ENCODE measurements at places on chromosomes 6 and 20.

DNA sequence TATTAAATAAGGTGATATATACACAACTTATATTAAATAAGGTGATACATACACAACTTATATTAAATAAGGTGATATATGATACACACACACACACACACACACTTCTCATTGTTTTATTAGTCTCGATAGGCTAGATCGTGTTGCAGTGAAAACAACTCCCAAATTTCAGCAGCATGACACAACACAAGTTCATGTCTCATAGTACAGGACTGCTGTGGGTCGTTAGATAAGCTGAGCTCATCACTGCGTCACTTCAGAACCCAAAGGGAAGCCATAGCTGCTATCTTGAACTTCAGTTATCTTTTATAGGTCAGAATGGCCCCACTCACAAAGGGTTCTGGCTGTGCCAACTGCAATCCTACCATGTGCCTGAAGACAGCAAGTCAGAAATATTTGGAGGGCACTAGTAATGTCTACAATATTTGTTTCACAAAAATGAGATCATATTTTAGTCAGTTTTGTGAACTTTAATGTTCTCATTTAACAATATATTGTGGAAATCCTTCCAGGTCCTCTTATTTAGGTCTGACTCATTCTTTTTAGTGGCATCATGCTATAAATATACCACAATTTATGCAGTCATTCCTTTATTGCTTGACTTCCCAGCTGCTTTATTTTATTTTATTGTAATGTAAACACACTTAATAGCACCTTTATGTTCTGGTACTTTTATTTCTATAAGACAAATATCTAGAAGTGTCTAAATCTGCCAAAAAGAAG is 290.2 kb downstream of the PHACTR1 start:
- no peak for DNase-seq

- no peak for DNase-seq
Observed at GRCh38 chr6:53724501-53724900, 58.9 kb upstream of the KLHL31 start.

- DNase-seq: no peak
Observed at GRCh38 chr6:166558156-166559005, 28.1 kb downstream of the RAMACL start.

DNA sequence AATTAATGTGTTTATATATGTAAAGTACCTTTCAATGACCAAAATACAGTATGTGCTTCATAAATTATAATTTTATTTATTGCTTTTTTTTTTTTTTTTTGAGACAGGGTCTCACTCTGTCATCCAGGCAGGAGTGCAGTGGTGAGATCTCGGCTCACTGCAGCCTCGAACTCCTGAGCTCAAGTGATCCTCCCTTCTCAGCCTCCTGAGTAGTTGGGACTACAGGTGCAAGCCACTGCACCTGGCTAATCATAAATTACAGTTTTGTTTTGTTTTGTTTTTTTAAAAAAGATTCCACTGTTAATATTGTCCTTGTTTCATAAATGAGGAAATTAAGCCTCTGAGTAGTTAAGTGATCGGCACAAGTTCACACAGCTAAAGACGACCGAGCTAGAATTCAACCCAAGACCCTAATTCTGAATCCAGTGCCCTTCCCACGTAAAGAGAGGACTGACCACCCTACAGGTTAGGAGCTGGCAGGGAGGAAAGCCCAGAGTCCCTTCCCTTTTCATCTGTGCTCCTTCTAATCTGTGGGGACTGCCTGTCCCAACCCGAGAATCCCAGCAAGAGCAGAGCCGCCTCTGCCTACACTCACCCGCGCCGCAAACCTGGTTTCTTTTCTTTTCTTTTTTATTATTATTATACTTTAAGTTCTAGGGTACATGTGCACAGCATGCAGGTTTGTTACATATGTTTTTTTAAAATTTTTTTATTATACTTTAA is 8.5 kb upstream of the GDF5 start:
- no peak for DNase-seq

- DNase-seq: no peak
Observed at GRCh38 chr6:158879180-158879579, 60.0 kb upstream of the EZR start.

DNA sequence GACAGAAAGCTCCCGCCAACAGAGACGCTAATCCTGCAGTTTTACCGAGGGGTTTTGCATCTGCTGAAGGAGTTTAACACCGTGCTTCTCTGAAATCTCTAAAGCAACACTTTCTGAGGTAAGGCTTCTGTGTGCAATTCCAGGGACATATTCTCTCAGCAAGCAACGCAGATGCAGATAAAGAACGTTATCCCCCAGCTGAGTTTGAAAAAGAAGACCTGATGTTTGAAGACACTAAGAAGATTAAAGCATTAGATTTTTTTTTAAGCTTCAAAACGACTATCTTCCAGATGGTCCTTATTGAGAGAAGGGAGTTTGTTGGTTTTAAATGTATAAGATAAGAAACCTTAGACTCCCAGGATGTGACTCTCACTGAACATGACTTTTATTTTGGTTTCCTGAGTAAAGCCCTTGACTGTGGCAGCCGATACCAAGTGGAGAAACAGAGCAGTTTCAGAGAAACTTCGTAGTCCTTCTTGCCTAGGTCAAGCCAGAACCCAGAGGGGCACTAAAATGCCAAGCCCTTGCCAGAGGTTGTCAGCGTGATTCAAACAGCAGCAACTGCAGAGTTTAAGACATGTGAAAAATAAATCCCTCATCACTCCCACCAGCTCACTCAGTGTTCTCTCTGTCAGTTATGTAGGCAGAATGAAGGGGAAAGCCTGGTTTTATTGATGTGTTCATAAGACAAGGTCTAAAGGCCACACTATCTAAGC is 353.3 kb upstream of the CNR1 start:
- DNase-seq: peak; percentile 60

GRCh38 chr6:40350747-40351217 is 236.4 kb downstream of the LRFN2 start:
- no peak for DNase-seq

DNA sequence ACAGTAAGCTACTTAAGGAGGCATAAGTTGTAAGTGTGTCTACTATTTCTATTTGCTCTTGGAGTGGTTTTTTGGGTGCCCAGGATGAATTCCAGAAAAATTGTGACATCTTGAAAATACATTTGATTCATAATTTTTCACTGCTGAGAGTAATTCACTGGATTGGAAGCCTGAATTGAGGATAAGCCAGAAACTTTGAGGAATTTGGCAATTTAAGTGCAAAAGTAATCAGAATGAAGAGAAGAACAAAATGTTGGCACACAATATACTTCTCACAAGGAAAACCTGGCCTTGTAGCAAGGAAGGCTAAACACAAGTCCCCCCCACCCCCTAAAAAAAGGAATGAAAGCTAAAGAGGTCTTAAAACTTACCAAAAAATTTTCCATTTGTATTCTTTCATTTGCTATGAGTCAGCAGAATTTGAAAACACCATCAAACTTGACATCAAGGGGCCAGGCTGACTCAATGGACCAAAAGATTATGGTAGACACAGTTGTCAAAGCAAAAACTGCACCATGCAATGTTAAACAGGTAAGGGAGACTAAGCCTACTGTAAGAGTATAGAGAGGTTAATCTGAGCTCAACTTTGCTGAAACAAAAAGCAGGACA is 840.0 kb downstream of the FRK start:
- DNase-seq: no peak

DNA sequence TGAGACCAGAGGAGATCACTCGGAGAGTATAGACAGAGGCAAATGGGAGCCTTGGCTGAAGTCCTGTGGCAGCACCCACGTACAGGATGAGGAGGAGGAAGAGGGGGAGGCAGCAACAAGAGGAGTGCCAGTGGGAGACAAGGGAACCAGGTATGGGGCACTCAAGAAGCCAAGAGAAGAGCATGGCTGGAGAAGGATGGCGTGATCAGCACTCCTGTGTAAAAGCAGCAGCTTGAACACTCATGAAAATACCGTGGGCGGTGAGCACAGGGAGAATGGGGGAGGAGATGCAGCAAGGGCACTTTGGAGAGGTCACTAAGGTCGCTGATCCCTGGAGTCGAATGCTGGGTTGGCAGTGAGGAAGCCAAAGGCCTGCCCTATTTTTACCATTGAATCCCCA is 51.2 kb upstream of the PRND start:
- no peak for DNase-seq

GRCh38 chr6:46760925-46761324 is 14.2 kb downstream of the ANKRD66 start:
- DNase-seq: no peak

GRCh38 chr6:98590997-98591396 is 243.4 kb upstream of the POU3F2 start:
- no peak for DNase-seq

DNA sequence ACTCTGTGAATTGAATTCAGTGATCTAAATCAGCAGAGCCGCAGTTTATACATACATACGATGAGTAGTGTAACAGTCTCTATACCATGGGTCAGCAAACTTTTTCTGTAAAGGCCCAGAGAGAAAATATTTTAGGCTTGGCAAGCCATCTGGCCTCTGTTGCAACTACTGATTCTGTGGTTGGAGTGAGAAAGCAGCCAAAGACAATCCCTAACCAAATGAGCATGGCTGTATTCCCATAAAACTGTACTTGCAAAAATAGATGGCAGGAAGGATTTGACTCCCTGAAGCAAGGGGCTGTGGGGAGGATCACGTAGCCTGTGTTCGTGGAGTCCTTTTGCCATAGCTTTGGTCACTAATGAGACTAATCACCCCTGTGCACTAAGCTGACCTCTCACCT is 17.9 kb upstream of the MOCS1 start:
- DNase-seq: no peak

GRCh38 chr20:57342829-57343228 is 8.2 kb upstream of the RAE1 start:
- DNase-seq: no peak

DNA sequence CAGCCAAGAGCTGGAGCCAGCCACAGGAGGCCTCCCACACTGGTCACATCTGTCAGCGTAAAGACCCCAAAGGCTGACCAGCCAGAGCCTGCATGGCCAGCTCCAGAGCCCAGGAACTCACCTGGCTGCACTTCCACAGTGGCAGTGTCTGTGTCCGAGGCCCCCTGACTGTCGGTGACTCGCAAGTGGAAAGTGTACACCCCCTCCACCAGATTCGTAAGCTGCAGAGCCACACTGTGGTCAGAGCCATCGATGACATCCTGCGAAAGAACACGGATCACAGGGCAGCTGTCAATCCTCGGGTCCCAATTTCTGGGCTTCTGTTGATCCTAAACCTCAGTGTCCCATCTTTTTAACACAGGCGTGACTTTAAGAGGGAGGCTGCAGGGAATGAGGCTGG is 69.3 kb downstream of the ALDH5A1 start:
- DNase-seq: no peak

GRCh38 chr20:61963149-61963548 is 102.5 kb downstream of the TAF4 start:
- no peak for DNase-seq

GRCh38 chr20:6006603-6006949 is 47.3 kb downstream of the LRRN4 start:
- DNase-seq: peak; percentile 13

DNA sequence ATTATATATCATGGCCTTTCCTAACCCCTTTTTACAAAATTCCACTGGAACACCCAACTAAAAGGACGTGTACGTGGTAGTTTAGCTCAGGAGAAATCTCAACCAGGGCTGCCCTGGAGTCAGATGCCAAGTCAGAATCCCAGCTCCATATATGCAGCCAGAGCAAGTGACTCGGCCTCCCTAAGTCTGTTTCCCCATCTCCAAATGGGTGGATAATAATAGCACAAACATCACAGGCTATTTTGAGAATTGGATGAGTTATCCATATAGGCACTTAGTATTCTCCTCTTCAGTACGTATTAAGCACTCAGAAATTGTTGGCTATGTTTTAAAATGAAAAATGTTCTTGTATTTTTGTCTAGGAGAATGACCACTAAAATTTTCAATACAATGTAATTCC is 481.5 kb downstream of the CD109 start:
- no peak for DNase-seq

DNA sequence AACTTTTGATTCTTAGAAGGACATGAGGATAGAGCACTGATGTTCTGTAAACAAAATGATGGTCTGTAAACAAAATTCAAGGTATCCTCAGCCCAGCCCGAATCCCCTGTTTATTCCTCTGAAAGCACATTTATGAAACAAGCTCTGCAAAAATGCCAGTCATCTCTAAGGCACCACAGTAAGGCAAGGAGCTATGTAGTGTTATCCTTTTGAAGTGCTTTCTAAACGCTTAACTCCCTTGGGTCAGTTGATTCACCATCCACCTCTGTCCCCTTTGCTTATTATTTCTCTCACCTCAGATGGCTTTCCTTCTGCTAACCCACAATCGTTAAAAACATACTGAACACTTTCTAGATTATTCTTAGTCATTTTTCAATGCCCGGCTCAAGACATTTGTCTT is 93.8 kb downstream of the ATXN1 start:
- no peak for DNase-seq

DNA sequence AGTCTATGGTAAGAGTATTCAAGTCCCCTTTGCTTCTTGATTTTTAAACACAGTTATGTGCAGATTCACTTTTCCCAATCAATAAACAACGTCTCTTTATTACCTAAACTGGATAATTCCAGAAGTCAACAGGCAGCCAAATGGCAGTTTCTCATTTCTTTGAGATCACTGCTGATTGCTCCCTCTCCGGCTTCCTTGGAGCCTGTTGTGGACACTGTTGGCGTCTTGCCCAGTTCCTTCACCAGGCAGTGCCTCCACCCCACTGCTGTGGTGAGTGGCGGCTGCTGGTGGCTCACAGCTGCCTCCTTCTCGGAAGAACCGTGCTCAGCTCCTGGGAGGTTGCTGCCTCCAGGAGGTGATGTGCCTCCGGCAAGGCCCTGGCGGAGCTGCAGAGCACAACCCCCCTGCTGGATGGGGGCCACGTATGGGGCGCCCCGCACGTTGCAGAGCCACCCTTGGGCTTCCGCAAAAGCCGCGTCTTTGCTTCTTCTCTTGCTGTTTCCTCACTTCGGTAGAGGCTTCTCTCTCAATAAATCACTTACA is 105.1 kb upstream of the CNKSR3 start:
- peak; percentile 71 for DNase-seq

DNA sequence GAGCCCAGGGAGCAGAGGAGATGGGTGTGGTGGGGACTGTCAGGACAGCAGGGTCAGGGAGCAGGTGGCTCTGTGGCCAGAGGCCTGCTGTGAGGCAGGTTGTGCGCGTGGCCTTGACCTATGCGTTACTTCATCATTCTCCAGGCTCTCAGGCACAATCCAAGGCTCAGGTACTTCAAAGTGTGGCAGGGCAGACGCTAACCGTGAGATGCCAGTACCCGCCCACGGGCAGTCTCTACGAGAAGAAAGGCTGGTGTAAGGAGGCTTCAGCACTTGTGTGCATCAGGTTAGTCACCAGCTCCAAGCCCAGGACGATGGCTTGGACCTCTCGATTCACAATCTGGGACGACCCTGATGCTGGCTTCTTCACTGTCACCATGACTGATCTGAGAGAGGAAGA is 535 bp downstream of the NCR2 start:
- no peak for DNase-seq

DNA sequence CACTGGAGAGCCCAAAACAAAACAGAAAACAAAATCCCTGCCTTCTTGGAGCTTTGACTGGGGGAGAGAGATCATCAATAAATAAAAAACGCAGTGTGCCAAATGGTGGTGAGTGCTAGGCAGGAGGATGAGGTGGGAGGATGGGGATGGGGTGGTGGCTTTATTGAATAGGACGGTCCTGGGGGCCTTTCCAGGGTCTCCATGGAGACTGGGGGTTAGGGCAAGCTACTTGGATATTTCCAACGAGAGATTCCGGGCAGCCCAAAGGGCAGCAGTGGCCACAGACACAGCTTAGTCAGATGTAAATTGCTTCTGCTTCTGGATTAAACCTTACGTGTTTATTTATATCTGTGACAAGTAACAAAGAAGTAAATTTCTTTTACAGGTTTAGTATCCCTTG is 700.1 kb downstream of the QKI start:
- no peak for DNase-seq

All from umbilical cord (tissue), 2 donors.